ENCODE measurements at places on chromosomes 16 and 17.

DNA sequence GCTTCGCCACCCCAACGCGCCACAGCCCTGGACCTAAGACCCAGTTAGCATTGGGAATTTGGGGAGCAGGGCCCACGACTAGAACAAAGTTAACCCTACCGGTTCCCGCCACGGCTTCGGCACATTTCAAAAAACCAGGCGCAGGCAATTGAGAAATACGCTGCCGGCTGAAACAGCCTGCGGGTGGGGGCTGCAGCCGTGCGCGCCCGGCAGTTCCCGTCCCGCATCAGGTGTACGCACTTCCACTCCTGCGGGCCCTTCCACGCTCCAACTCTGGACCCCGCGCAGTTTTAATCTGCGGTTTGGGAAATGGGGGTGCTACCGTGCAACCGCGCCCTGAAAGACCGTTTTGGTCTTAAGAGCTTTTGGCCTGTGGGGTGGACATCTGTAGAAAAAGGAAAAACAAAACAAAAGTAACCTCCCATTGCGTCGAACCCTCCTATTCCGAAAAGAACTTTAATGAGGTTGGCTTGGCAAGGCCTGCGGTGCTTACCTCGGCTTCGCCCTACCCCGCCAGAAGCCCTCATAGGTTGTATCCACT, 7.1 kb downstream of the IRX5 start:
- DNase-seq, result no peak

DNA sequence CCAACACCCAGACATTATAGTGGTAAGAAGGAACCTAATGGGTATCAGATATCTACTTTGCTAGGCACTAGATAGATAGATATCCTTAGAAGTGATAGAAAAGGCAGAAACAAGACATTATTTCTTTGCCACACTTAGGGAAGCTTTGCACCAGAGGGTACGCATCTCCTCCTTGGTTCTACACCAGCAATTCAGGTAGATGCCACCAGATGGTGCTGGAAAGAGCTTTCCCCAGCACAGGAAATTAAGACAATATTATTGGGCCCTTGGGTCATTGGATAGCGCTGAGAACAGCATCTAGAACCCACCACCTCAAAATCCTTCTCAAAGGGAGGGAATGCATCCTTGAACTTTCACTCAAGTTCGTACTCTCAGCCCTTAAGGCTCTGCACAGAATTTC, 173.8 kb upstream of the CCL2 start:
- DNase-seq, result no peak

DNA sequence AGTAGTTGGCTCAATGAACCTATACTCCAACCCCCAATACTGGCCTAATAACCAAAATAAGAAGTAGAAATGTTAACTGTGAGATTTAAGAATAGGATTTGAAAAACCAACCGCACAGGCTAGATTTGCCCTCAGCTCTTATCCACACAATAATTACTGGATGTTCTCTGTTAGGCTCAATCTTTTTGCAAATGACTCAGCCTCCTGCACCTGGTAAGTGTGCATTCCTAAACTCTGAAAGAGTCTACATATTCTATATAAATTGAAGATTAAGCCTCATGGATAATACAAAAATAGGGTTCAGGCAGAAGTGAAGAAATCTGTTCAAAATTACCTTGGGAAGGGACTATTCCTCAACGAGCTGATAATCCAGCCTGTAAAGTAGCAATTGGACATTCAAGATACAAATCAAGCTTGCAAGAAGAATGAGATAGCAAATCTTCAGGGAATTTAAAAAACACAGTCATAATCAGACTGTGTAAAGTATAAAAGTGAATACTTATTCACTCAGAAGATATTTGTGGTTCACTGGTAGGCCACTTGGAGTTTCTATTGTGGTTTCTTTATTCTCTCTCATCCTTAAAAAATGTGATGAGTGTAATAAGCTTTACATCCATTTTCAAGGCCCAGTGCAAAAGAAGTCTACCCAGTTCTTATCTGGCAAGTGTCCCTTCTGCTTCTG, 931.9 kb upstream of the SOX9 start:
- DNase-seq, result no peak

GRCh38 chr16:50121278-50121677, 31.8 kb upstream of the TENT4B start:
- no peak for DNase-seq

- DNase-seq, result peak; percentile 41
Measured at GRCh38 chr17:45147581-45148182, 593 bp upstream of the HEXIM1 start.

- no peak for DNase-seq
Measured at GRCh38 chr16:62288990-62289629, 252.9 kb upstream of the CDH8 start.

DNA sequence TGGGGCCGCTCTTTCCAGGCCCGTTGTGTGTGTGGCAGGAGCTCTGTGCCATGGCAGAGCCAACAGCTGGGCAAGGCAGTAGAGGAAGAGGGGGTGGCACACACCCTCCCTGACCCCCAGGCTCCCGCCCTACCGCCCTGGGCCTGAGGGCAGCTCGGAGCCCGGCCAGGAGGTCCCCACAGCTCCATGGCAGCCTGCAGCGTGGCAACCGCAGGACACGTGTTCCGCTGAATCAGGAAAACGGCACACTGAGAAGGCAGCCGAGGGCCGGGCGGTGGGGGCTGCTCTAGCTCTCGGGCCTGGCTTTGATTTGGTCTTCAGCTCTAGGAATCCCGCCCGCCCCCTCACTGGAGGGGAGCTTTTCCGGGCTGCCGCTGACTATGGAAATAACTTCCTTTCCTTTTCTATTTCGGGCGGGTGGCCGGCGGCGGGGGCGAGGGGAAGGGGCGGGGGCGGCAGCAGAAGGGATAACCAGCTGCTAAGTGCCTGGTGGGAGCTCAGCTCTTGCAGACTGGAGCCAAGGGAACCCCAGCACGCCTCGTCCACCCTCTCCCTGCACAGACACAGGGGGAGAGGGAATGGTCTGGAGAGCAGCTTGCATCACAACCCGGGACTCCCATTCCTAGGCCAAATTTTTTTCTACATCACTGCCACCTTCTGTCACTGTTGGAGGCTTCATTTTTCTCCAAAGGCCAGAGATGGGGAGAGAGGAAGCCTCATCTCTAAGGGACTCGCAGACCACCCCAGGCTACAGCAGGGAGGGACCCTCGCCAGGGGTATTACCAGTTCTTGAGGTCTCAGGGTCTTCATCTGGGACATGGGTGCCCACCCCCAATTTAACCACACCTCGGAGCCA, 24.8 kb upstream of the MRPS23 start:
- no peak for DNase-seq

GRCh38 chr16:86685076-86685475, 106.7 kb downstream of the FOXL1 start:
- no peak for DNase-seq

DNA sequence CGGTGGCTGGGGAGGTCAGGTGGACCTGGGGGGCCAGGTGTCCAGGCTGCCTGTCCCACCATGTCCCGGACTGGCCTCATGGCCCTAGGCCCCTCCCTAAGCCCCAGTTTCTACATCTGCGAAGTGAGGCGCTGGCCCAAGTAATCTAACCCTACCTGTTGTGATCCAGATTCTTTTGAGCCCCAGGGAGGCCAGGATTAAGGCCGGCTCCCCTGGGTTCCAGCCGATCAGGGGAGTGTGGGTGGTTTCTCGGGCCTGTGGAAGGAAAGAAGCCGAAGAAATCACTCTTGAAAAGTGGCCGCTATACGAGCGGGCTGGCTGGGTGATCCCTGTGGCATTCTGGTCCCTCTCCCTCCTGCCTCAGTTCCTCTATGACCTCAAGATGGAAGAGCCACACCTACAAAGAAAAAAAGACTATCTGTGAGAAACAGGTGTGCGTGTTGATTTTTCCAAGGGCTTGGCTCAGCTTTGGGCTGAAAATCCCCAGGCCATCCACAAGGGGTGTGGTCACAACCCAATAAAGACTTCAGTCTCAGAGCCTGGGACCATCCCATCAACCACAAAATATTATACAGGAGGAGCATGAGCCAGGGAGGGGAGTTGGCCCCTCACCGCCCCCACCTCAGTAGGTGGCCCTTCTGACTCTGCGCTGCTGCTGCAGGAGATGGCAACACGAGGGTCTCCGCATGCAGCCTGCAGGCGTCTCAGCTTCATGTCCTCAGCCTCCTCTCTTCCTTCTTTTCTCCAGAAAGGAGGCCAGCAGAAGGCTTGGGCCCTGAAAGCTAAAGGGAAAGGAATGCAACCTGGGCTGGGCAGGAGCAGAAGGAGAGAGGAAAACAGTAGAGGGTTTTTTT, 20.3 kb downstream of the GPR142 start:
- no peak for DNase-seq

DNA sequence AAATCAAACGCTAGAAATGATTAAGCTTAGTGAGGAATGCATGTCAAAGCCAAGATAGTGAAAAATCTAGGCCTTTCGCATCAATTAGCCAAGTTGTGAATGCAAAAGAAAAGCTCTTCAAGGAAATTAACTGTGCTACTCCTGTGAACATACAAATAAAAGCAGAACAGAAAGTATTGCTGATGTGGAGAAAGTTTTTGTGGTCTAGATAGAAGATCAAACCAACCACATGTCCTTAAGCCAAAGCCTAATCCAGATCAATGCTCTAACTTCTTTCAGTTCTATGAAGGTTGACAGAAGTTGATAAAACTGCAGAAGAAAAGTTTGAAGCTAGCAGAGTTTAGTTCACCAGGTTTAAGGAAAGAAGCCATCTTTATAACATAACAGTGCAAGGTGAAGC, 1044.6 kb downstream of the CDH11 start:
- no peak for DNase-seq

GRCh38 chr17:2344528-2344927, 7.2 kb downstream of the SGSM2 start:
- DNase-seq, result no peak

- no peak for DNase-seq
Measured at GRCh38 chr17:79459003-79459655, 151.7 kb downstream of the RBFOX3 start.

GRCh38 chr17:60149691-60150582, at the start of gene CA4:
TSS of gene CA4 (plus strand) at chr17:60149973. CDS start at chr17:60150035, 62 bp downstream.
- DNase-seq, result no peak

- DNase-seq, result no peak
Measured at GRCh38 chr16:2912330-2913199, 834 bp downstream of the FLYWCH1 start.

GRCh38 chr17:76404256-76404655, 19.8 kb downstream of the SPHK1 start:
- no peak for DNase-seq

DNA sequence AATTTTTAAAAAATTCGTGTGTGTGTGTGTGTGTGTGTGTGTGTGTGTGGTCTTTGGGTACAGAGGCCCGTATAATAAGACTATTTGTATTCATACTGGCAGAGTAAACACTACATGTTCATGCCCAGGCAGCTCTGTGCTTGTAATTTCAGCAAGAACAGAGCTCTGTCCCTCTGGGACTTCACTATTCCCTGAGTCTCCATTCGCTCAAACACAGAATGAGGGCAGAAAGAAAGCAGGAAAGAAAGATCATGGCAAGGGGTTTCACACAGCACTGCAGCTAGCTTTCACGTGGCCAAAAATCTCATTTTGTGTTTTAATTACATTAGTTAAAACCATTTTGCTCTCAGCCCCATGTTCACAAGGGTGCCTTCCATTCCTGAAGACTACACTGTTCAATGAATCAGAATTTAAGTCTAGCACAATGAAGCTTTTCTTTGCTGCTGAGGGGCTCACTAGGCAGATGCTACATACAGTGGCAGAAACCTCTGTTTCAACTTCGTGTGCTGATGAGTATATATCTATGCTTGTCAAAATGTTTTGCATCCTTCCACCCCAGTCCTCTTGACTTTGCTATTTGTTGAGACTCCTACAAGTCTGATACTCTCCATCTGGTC, 198.4 kb upstream of the C17orf78 start:
- no peak for DNase-seq

GRCh38 chr16:27742333-27742732, 192.4 kb downstream of the KATNIP start:
- DNase-seq, result no peak

- DNase-seq, result no peak
Measured at GRCh38 chr16:53094013-53094630, 39.3 kb downstream of the CHD9 start.

GRCh38 chr16:28321700-28322411, 29.5 kb downstream of the SBK1 start:
- no peak for DNase-seq

DNA sequence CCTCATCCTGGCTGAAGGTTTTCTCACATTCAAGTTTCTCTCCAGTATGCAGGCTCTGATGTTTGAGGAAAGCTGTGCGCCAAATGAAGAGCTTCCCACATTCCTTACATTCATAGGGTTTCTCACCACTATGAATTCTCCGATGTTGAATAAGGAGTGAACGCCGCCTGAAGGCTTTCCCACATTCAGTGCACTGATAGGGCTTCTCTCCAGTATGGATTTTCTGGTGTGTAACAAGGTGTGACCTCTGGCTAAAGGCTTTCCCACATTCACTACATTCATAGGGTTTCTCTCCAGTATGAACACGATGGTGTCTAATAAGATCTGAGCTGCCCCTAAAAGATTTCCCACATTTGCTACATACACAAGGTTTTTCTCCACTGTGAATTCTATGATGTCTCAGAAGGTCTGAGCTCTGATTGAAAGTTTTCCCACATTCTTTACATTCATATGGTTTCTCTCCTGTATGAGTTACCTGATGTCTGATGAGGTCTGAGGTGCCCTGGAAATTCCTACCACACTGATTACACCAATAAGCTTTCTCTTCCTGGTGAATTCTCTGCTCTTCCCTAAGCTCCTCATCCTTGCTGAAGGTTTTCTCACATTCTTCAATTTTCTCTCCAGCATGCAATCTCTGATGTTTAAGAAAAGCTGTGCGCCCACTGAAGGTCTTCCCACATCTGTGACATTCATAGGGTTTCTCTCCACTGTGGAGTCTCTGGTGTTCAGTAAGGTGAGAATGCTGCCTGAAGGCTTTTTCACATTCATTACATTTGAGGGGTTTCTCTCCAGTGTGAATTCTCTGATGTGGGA, 8.9 kb downstream of the ZNF594 start:
- DNase-seq, result no peak

- DNase-seq, result no peak
Measured at GRCh38 chr17:49829026-49829425, 18.8 kb downstream of the TAC4 start.

- DNase-seq, result no peak
Measured at GRCh38 chr16:27084307-27085028, 17.7 kb downstream of the C16orf82 start.

- DNase-seq, result no peak
Measured at GRCh38 chr17:63162406-63163157, 196.5 kb downstream of the TANC2 start.

- DNase-seq, result no peak
Measured at GRCh38 chr17:34582185-34582900, 3.0 kb downstream of the TMEM132E start.

GRCh38 chr16:21159281-21159951, 942 bp downstream of the LDAF1 start:
- no peak for DNase-seq

Measured in stimulated activated CD4-positive, alpha-beta T cell treated with anti-CD3 and anti-CD28 coated beads, Interleukin-1b, Interleukin-23, amount 100 ng/mL, for 1 hour (primary cell).